Sigmoid colon (tissue), 7 donors: ENCODE measurements at places on chromosomes 6 and 20. TPM values are rescaled to one million over a fixed set of nuclear protein-coding genes. Genes with fewer than 3 reads are reported as not detected.
A peak's percentile ranks its signal among the peaks of the same experiment; 100 is the strongest.

GRCh38 chr20:62337558-62338293 lies 29.4 kb downstream of the LAMA5 start:
- H3K36me3 ChIP-seq: peaks cover 51% of the 10 kb centered on the region
- no peaks in the 10 kb centered on the region for H3K27me3 ChIP-seq
- DNase-seq: no peak
- no peaks in the 10 kb centered on the region for H3K4me1 ChIP-seq

GRCh38 chr20:39823224-39823623 lies 861.1 kb downstream of the DHX35 start:
- H3K27ac ChIP-seq: peak overlapping the region; percentile 27
- H3K4me3 ChIP-seq: no peak overlapping the region
- DNase-seq: no peak
- H3K4me1 ChIP-seq: peaks cover 24% of the 10 kb centered on the region

DNA sequence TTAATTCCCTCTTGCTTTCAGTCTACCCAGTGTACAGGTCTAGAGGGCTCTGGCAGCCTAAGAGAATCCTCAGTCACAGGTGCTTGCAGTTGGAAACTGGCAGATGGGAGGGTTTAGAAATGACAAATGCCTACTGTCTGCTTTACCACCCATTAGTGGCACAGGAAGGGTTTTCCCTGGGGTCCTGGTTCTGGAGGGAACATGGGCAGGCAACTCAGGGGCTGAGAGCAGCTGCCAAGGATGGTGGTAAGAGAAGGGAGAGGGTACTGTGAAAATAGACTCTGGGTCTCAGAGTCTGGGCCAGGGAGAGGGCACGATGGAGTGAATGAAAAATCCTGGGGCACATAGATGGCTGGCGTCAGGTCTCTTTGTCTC lies 103.5 kb downstream of the TCP11 start:
- peak overlapping the region; percentile 91 for H3K27ac ChIP-seq
- H3K27me3 ChIP-seq: no peaks in the 10 kb centered on the region
- H3K4me3 ChIP-seq: no peak overlapping the region

DNA sequence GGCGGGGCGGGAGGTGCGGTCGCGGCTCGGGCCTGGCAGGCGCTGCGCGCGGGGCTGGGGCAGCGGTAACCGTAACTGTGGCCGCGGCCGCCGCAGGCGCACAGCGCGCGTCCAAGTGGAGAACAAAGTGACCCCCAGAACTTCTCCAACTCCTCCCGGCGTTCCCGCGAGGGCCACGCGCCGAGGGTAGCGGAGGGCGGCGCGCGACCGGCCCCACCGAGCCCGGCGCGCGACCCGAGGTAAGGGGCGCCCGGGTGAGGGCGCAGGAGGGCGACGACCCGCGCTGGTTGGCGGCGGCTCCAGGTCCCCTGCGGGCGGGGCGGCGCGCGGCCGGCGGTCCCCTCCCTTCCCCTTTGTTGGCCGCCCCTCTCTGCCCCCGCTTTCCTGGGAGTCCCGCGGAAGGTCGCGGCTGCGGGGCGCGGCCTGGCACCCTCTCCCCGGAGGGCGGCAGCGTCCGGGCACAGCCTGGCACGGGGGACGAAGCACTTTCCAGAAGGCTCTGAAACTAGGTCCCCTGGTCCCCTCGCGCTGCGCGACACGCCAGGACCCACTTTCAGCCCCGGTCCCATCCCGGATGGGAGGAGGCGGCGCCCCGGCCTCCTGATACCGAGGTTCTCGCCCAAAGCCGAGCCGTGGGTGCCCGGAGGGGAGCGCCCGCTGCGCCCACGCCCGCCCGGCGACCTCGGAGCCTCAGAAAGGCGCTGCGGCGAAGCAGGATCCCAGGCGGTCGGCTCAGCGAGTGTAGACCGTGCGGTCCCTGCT lies at the start of gene TIAM2:
Gene TIAM2 (plus strand): TSS at position 62 of the 762 bp plus-strand sequence. CDS start 133,909 bp downstream, outside the sequence.
- H3K27me3 ChIP-seq: peaks cover 20% of the 10 kb centered on the region
- no peak within 1 kb of the TSS for H3K27ac ChIP-seq
- DNase-seq: no peak
- H3K4me3 ChIP-seq: peak within 1 kb of the TSS; percentile 56

GRCh38 chr6:64489763-64490162 lies 854.2 kb downstream of the PHF3 start:
- H3K4me3 ChIP-seq: no peak overlapping the region
- H3K27ac ChIP-seq: no peak overlapping the region
- no peaks in the 10 kb centered on the region for H3K4me1 ChIP-seq
- no peaks in the 10 kb centered on the region for H3K27me3 ChIP-seq
- DNase-seq: no peak

- H3K27me3 ChIP-seq: no peaks in the 10 kb centered on the region
- H3K4me3 ChIP-seq: peak overlapping the region; percentile 71
- H3K4me1 ChIP-seq: peaks cover 15% of the 10 kb centered on the region
- H3K36me3 ChIP-seq: no peaks in the 10 kb centered on the region
- no peak for DNase-seq
- H3K27ac ChIP-seq: peak overlapping the region; percentile 79
Measured at GRCh38 chr20:33719277-33719988, 677 bp downstream of the PXMP4 start.

GRCh38 chr20:38537176-38537575 lies 43.8 kb upstream of the ADIG start:
- no peaks in the 10 kb centered on the region for H3K4me1 ChIP-seq
- peaks cover 47% of the 10 kb centered on the region for H3K36me3 ChIP-seq
- H3K27ac ChIP-seq: no peak overlapping the region

DNA sequence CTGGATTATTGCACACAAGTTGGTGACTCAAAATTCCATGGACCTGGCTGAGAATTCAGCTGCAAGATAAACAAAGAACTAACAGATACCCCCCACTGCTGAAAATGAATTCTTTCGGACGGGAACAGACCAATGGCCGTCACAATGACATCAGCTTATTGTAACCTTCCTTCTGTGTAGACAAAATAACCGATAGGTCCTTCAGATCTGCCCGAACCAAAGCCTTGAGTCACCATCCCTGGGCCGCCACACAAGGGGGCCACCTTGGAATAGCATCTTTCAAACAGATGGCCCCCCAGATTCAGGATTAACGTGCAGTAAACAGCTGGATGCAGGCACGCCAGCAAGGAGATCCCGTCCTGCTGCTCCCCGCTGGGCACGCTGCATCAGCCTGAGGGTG lies 214.0 kb upstream of the EXOC2 start:
- peaks cover 9% of the 10 kb centered on the region for H3K27me3 ChIP-seq
- no peak overlapping the region for H3K27ac ChIP-seq
- peaks cover 6% of the 10 kb centered on the region for H3K4me1 ChIP-seq
- no peak overlapping the region for H3K4me3 ChIP-seq

DNA sequence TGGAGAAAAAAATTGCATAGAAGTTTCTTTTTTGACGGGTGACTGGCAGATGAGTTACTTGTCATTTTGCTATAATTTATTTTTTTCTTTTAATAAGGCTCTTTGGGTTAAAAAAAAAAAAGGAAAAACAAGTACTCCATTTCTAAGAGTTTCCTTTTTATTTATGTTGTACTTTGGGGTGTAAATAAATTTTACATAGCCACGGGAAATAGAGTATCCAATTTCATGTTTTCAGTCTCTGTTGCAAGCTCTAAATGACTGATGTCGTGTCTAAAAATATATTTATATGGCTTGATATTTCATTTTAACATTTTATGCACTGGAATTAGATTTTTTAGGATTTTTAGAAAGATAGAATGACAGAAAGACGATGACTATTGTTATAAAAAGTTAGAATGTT lies 3.4 kb downstream of the EYA4 start:
- no peak for DNase-seq
- H3K4me1 ChIP-seq: peaks cover 24% of the 10 kb centered on the region
- H3K27me3 ChIP-seq: peaks cover 21% of the 10 kb centered on the region

DNA sequence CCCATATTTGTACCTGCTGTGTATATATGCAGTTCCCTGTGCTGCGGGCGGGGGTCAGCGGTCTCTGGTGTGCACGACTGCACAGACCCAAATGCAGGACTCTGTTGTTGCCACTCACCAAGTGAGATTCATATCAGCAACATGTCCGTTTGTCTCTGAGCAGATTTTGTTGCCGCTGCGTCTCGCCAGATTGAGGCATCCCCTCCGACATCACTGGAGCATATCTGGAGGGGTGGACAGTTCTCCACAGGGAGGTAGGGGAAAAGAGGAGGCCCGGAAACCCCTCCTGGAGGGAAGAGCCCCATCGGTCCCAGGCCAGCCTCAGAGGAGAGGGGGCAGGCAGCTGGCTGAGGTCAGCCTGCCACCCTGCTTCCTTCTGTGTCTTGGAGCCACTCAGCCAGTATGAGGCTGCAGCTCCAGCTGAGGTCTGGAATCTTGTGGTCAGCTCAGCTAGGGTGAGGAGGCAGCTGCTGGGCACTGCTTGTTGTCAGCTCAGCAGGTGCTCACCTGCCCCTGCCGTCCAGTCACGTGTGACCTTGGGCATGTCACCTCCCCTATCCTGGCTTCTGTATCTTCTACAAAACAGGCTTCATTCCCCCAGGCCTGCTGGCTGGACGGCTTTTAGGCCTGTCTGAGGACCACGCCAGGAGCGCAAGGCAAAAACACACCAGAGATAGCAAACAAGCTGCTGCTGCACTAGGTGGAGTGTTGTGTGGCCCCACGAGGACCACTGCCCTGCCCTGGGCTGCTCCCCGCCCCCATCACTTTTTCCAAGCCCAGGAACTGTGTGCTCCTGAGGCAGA lies 47.1 kb downstream of the HNF4A start:
- no peaks in the 10 kb centered on the region for H3K27me3 ChIP-seq
- no peaks in the 10 kb centered on the region for H3K4me1 ChIP-seq
- no peak overlapping the region for H3K27ac ChIP-seq
- H3K36me3 ChIP-seq: no peaks in the 10 kb centered on the region
- DNase-seq: no peak
- H3K4me3 ChIP-seq: no peak overlapping the region

GRCh38 chr6:14212020-14212419 lies 94.4 kb downstream of the CD83 start:
- no peak overlapping the region for H3K4me3 ChIP-seq
- H3K36me3 ChIP-seq: no peaks in the 10 kb centered on the region
- no peaks in the 10 kb centered on the region for H3K4me1 ChIP-seq
- H3K27me3 ChIP-seq: no peaks in the 10 kb centered on the region
- no peak for DNase-seq

DNA sequence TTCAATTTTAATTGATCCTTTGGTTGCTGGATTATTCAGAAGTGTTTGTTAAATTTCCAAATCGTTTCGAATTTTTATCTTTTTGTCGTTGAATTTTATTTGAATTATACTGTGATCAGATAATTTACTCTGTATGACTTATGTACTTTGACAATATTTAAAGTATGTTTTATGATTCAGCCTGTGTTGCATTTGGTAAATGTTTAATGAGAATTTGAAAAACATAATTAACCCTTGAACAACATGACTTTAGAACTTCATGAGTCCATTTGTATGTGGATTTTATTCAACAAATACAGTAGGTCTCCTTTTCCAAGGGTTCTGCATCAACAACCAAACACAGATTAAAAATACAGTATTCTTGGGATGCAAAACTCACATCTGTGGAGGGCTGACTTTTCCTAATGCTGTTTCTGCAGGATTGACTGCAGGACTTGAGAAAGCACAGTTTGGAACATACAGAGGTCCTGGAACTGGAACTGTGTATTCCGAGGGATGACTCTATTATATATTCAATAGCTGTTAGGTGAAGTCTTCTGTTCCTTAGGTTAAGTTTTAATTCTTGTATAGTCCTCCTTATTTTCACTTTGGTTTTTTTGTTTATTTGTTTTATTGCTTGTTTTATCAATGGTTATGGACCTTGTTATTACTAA lies 40.5 kb downstream of the FAM83B start:
- no peaks in the 10 kb centered on the region for H3K36me3 ChIP-seq
- no peak for DNase-seq
- H3K4me3 ChIP-seq: no peak overlapping the region
- H3K27ac ChIP-seq: no peak overlapping the region
- no peaks in the 10 kb centered on the region for H3K4me1 ChIP-seq

DNA sequence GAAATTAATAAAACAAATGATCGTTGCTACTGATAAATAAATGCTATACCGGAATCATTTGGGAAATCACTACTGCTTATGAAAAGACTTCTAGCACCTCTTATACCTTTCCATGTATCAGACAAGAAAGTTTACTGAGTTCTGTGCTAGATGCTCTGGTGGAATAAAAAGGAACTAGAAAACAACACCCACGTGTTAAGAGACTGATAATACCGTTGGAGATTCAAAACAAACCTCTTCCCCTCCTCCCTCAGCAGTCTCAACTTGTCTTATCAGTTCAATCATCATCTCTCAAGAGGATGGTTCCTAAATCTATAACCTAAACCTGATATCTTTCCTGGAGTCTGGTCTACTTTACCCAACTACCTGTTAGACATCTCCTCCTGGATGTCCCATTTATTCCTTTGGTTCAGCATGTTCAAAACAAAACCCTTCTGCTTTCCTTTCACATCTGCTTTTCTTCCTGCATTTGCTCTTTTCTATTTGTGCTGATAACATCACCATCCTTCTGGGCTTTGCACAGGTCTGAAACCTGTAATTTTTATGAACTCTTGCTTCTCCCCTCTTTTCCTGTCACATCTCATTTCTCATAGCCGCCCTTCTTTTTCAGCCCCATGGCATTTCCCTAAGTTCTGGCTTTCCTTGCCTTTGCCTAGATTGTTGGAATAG lies 122.2 kb downstream of the COL19A1 start:
- H3K4me1 ChIP-seq: no peaks in the 10 kb centered on the region
- H3K27ac ChIP-seq: no peak overlapping the region
- H3K4me3 ChIP-seq: no peak overlapping the region
- DNase-seq: no peak
- H3K36me3 ChIP-seq: no peaks in the 10 kb centered on the region
- H3K27me3 ChIP-seq: no peaks in the 10 kb centered on the region

DNA sequence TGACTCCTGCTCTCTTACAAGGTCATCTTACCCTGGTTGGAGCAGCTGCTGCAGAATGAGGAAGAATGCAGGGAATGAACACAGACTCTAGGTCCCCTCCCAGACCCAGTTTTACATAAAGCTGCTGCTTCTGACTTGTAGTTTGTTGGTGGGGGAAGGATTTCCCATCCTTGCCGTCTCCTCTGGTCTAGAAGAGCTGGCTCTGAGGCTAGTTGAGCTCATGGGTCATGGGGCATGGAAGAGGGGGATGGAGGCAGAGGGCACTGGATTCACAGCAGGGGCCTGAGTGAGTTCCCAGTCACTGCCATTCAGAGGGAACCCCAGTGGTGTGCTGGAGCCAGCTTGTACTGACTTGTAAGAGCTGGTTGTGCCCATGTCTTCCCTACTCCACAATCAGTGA lies 9.2 kb upstream of the GUCA1A start:
- H3K4me3 ChIP-seq: no peak overlapping the region
- no peak for DNase-seq
- no peak overlapping the region for H3K27ac ChIP-seq
- no peaks in the 10 kb centered on the region for H3K27me3 ChIP-seq
- no peaks in the 10 kb centered on the region for H3K4me1 ChIP-seq

The TRIM15 gene
- total RNA-seq: 0.36 TPM

The SNAI1 gene
- total RNA-seq: 2.6 TPM

The STMND1 gene
- total RNA-seq: 0.27 TPM
